ENCODE measurements at places on chromosomes 2 and 18.

GRCh38 chr18:78665644-78666043, 314.0 kb upstream of the SALL3 start:
- no peak for DNase-seq

- no peak for DNase-seq
Observed at GRCh38 chr2:237870126-237870525, 10.7 kb downstream of the RAMP1 start.

GRCh38 chr2:234401426-234401825, 95.5 kb downstream of the ARL4C start:
- DNase-seq: no peak

- peak; percentile 92 for DNase-seq
Observed at GRCh38 chr2:43226558-43226954, at the start of gene ZFP36L2. Gene ZFP36L2 (minus strand): TSS chr2:43226606. CDS start chr2:43226315, 291 bp downstream.

DNA sequence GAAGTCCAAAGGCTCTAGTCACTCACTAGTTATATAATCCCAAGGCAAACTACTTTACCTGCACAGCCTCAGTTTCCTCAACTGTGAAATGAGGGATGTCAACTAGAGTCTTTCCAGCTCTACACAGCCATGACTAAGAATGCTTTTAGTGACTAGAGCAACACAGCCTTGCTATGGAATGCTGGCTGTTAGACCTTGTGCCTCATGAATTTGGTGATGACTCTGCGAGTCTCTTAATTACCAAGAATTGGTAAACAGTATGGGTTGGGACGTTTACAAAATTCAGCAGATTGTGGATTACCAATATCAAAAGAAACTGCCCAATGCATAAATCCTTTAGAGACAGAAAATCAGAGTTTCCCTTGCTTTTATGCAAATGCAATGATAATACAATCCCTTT, 163.7 kb downstream of the ASXL3 start:
- no peak for DNase-seq

- no peak for DNase-seq
Observed at GRCh38 chr2:127618551-127619202, 27.3 kb upstream of the GPR17 start.

- DNase-seq: no peak
Observed at GRCh38 chr2:8548065-8548618, 133.7 kb upstream of the ID2 start.

DNA sequence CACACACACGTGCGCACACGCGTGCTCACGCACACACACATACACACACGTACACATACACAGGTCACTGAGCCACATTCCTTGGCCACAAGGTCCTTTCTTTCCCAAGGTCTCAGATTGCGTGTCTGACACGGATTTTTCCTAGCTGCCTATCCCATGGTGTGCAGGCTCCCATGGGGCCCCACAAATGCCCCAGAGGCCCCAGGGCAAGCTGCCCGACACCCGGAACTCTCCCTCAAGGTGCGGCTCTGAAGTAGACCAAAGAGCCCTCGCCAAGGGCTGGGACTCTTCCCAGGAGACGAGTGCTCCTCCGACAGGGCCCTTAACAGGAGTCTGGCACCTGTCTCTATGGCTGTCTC, 46.7 kb downstream of the SDC1 start:
- no peak for DNase-seq

GRCh38 chr2:171310889-171311288, 122.9 kb downstream of the METTL8 start:
- DNase-seq: no peak

- no peak for DNase-seq
Observed at GRCh38 chr2:61173116-61173515, 11.1 kb downstream of the C2orf74 start.

DNA sequence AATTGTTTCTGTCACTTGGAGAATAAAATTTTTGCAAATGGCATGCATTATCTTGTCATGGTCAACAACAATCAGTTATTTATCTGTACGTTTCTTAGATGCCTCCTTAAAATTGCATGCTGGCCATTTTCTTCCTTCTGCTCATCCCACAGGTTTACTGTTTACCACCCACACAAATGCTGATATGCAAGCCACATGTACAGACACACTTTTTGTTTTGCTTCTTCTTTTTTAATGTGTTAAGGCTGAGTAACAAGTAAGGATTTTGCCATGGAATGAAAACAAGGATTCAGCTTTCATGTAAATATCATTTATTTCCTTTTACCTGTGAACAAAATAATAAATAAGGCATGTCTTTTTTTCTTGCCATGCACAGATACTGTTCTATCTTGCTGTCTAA, 1077.1 kb upstream of the ZEB2 start:
- DNase-seq: no peak

GRCh38 chr2:39919511-39920306, 140.7 kb upstream of the THUMPD2 start:
- no peak for DNase-seq

DNA sequence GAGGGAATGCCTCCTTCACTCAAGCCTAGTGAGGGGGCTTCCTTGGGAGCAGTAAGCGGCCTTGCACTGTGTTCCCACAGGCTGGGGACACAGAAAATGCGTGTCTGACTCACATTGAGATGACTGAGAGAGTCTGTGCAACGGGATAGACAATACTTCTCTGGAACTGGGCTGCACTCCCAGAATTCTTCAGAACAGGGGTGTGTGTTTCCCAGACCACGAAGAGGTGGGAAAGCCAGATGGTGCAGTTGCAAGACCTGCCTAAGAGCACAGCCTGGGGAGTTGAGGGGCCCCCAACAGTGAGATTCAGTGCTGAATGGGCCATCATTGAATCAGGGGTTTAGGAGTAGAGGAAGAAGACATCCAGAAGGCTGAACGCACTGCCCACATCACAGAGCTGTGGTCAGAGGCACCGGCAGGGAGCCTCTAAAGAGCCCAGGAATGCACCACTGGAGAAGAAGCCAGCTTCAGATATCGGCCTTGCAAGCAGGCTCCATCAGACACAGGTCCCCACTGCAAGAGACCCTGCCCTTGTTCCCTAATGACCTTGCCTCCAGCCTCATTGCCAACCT, 36.6 kb upstream of the MRPL19 start:
- no peak for DNase-seq

DNA sequence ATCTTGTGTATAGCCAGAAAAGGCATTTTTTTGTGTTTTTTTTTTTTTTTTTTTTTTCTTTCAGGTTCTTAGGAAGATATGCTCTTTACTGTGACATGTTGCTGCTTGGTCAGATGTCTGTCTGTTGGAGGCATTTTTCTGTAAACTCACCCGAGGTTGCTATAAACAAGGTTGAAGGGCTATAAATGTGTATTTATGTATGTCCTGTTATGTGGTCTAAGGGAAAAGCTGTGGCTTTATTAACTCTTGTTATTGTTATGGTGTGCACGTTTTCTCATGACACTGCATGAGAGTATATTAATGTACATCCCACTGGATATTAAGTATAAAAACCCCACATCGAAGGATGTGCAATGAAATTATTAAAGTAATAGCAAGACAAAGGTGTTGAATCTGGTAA, 102.0 kb downstream of the ZNF532 start:
- DNase-seq: no peak

- DNase-seq: no peak
Observed at GRCh38 chr2:107461301-107461700, 365.4 kb upstream of the RGPD4 start.

GRCh38 chr2:27963472-27963871, 72.9 kb downstream of the BABAM2 start:
- no peak for DNase-seq

All from T1000 (cell line).